Stimulated activated CD4-positive, alpha-beta T cell treated with anti-CD3 and anti-CD28 coated beads, Interleukin-1b, Interleukin-23, amount 100 ng/mL, for 24 hours (primary cell): ENCODE measurements at places on chromosomes 1 and 21.

GRCh38 chr1:11308699-11309224 is 35.8 kb downstream of the UBIAD1 start:
- no peak for DNase-seq

DNA sequence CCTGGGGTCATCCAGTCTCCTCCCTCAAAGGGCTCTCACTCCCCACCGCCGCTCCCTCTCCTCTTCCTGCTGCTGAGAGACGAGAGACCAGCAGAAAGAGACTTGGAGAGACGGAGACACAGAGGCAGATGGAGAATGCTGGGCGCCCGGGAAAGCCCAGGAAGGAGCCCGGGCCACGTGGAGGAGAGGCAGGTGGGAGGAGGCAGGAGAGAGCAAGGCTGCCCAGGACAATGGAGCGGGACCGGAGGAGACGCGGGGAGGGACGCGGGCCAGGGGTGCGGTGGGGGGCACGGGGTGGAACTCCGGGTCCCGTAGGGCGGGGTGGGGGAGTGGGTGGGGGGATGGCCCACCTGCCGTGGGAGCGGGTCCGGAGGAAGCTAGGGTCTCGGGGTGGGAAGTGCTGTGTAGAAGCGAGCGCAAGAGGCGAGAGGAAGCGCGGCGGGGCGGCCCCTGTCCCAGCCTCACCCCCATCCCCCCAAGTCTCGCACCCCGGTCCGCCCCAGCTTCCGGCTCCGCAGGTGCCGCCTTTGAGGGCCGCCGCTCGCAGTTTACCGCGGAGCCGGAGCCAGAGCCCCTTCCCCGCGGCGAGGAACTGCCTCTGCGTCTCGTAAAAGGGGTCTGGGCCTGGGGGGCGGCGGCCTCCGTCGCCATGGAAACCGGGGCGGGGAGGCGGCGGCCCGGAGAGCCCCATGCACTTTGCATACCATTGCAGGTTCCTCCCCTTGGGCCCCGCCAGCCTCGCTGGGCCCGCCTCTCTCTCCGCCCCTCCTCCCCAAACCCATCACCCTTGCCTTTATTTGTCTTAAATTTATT is 11.7 kb upstream of the EPHA2 start:
- DNase-seq, result peak; percentile 55

DNA sequence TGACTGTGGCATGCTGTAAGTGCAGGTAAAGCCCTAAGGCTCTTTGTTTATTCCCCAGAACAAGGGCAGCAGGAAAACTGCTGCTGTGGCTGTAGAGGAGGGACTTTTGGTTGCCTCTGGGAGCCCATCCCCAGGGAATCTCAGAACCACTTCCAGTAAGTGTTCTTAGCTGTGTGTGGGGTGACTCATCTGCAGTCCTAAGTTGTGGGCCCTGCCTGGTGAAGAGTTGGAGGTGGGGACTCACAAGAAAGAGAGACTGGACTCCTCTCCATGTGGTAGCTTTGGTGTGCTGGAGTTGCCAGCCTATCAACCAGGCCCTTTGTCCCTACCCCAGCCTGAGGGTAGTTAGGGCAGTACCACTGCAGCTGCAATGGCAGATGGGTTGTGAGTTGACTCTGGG is 24.0 kb upstream of the DENND1B start:
- DNase-seq, result no peak

GRCh38 chr1:6121021-6121421 is 59.1 kb downstream of the CHD5 start:
- no peak for DNase-seq

GRCh38 chr1:247551721-247552120 is 2.8 kb downstream of the GCSAML start:
- no peak for DNase-seq

GRCh38 chr1:155300553-155301329 is 497 bp downstream of the PKLR start:
- DNase-seq, result no peak

DNA sequence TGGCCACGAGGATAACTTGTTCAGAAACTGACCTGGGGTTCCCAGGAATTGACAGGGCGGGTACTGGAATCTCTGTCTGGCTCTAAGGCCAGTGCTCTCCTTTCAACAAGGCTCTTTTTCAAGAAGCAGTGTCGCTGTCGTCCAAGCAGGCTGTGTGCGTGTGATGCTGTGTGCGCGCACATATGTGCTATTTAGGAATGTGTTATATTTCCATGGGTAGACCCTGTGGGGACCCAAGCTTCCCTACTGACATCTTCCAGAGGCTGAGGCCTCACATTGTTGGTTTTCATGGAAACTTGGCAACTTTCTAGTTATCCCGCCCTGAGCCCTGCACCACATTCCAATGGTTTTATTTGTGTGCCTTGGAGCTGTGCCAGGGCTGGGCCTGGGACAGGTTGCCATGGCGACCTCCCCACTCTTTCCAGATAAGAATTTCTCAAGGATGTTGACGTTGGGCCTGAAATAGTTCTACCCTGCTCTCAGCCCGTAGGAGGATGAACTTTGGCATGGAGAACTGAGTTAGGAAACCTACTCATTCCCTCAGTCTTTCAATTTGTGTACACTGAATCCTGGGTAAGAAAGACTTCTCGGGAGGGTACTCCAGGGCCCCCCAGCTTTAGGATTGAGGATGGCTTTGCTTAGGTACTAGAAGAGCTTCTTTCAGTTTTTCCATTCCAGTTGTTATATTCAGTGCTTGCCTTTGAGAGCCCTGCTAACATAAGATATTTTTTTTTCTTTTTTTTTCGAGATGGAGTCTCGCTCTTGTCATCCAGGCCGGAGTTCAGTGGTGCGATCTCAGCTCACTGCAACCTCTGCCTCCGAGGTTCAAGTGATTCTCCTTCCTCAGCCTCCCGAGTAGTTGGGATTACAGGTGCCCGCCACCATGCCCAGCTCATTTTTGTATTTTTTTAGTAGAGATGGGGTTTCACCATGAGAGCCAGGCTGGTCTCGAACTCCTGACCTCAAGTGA is 38.8 kb upstream of the SRSF10 start:
- no peak for DNase-seq

GRCh38 chr1:237146241-237146640 is 104.3 kb downstream of the RYR2 start:
- DNase-seq, result no peak
